A549 treated with ZK216348 at 1 μM for 4 hours (cell line): ENCODE measurements at places on chromosomes 5 and 9. TPM values are rescaled to one million over a fixed set of nuclear protein-coding genes. Genes with fewer than 3 reads are reported as not detected.

The PTGDS gene
- 0.33 to 0.56 TPM (median 0.45 TPM) in 4 of 5 replicates, not detected in the other for total RNA-seq

The FBLL1 gene
- 0.09 to 0.36 TPM in 2 of 5 replicates, not detected in the others for total RNA-seq

The TRPM3 gene
- total RNA-seq, result not detected in 5 replicates

The HMHB1 gene
- not detected in 5 replicates for total RNA-seq

The MAMDC2 gene
- total RNA-seq, result 0.18 to 0.43 TPM (median 0.21 TPM) in 5 replicates

The PCA3 gene
- not detected in 5 replicates for total RNA-seq
